ENCODE measurements at places on chromosomes 5 and 9.
A peak's percentile ranks its signal among the peaks of the same experiment; 100 is the strongest.

GRCh38 chr5:156411957-156412356 is 85.0 kb downstream of the SGCD start:
- DNase-seq = no peak

- DNase-seq = no peak
Measured at GRCh38 chr9:130872508-130872907, 24.1 kb downstream of the QRFP start.

GRCh38 chr9:4887556-4887955 is 94.8 kb downstream of the RCL1 start:
- no peak for DNase-seq

DNA sequence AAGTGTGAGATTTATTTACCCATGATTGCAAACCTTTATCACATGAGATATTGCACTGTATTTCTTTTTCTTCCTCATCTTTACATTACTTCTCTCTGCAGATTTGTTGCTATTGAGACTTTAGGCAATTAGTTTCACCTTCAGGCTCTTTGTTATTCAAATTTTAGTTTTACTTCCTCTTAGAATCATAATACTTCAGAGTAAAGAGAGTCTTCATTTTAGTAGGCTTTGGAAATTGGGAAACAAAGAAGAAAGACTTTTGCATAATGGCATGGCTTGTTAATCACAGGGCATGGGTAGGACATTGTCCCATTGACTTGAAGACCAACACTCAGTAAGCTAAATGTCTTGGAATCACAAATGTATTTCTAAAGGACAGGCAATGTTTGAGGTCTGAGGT is 1.2 kb upstream of the PCDHGA5 start:
- DNase-seq = no peak

GRCh38 chr9:114902786-114903524 is 27.4 kb downstream of the TNFSF8 start:
- DNase-seq = no peak

DNA sequence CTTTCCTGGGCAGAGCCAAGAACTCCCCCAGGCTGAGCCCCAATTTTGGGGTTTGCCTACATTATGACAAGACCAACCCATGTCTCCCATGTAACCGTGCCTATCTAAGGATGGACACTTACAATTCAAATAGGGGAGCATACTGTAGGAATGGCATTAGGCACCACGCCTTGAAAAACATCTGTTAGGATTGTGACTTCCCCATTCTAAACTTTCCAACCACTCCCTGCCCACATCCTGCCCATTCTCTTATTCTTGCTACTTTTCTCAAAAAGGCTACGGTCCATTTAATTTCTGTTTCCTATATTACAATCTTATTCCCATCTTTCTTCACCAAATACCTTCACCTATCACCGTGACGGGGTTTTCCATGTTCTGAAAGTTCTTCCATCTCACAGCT is 99.2 kb downstream of the LPAR1 start:
- no peak for DNase-seq

GRCh38 chr5:160242145-160242544 is 12.8 kb downstream of the FABP6 start:
- no peak for DNase-seq

DNA sequence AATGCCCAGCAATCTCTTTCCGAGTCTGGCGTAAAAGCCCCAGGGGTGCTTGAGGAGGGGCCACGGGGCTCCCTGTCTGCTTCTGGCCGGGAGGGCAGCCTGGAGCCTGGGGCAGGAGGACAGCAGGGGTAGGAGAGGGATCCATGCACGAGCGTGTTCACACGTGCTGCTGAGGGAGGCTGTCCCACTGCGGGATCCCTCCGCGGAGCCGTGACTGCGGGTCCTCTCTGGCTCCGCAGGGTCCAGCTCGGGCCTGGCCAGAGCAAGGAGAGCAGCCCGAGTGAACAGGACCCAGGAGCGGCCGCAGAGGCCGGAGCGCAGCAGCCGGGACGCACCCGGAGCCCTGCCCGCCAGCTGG is 78.4 kb downstream of the ZNF354C start:
- DNase-seq = no peak

DNA sequence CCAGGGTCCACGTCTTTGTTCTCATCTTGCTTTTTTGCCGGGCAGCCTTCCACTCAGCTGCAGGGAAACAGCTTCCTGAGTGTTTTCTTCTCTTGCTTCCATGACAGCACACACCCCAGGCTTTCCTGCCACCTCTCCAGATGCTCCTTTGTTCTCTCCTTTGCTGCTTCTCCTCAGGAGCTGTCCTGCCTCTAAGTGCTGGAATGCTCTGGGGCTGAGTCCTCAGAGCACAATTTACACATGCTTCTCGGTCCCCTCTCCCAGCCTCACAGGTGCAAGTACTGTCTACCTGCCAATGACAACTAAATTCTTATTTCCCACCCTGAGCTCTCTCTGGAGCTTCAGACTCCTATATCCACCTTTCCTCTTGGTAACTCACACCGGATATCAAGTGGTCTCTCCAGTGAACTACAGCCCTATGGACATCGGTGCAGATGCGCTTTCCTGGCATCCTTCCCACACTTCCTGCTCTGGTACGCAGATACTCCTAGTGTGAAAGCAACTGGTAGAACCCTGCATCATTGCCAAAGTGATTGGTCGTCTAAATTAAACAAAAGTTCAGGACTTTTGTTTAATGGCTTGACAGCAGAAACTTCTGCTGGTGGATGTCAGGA is 13.4 kb upstream of the ACSL6 start:
- no peak for DNase-seq

GRCh38 chr5:135230251-135230925 is 168.6 kb downstream of the MACROH2A1 start:
- no peak for DNase-seq

DNA sequence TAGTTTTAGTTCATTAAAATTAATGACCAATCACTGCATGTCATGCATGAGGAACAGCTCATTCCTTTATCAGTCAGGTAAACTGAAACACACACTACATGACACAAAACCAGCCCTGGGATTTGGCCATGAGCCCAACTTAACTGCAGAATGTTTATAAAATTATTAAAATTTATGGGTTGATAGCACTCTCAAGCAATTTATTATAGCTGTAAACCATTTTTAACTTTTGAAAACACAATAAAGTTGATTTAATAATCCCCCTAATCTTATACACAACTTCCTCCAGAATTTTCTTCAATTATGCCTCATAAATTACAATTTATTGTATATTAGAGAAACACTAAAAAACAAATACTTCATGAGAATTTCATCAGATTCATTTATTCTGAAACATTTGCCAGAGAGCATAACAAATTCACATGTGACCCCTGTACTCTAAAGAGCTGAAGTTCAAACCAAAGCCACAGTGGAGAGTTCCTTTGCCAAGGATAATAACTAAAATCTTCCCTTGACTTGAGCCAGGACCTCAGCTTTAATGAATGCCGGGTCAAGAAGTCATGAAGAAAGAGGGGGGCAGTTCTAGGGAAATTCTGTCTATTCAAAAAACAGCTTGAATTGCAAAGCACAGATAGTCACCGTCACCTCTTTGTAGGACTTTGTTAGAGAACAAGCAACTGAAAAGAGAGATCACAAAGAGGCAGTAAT is 763.7 kb upstream of the GRAMD2B start:
- no peak for DNase-seq

- DNase-seq = no peak
Measured at GRCh38 chr9:113888976-113889375, 12.9 kb downstream of the ZNF618 start.

DNA sequence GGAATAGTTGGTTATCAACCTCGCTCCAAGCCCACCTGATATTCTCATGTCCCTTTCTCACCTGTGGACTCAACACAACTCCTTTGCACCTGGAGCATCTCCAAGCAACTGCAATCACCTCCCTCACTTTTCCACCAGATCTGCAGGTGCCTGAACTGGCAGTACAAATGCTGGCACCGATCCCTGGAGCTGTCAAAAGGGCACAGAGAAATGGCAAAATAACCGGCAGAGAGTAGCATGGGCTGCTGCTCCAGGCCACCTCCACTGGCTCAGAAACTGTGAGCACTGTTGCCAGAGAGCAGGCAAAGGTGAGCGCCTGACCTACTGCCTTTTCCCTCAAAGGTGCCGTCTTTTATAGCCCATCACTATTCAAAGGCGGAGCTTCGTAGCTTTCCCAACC is 14.7 kb downstream of the EQTN start:
- no peak for DNase-seq

DNA sequence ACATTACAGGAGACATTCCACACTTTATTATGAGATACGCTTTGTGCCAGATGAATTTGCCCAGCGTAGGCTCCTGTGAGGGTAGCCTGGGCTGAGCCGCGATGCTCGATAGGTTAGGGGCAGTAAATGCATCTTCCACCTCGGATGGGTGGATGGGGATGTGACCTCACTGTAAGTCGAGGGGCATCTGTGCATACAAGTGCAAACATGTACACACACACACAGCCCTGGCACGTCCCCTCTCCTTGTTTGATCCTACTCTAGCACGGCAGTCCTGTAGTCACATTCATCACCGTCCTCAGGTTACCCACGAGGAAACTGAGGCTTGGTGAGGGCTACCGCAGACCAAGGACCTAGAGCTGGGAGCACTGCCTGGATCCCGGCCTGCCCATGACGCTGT is 166.8 kb downstream of the COL23A1 start:
- DNase-seq = no peak

- DNase-seq = no peak
Measured at GRCh38 chr9:111872886-111873285, 23.7 kb upstream of the UGCG start.

GRCh38 chr9:438961-439768 is 224.5 kb downstream of the DOCK8 start:
- peak; percentile 90 for DNase-seq

GRCh38 chr5:155008669-155009068 is 4.9 kb upstream of the KIF4B start:
- no peak for DNase-seq

GRCh38 chr5:15513911-15514310 is 13.9 kb downstream of the FBXL7 start:
- DNase-seq = no peak

DNA sequence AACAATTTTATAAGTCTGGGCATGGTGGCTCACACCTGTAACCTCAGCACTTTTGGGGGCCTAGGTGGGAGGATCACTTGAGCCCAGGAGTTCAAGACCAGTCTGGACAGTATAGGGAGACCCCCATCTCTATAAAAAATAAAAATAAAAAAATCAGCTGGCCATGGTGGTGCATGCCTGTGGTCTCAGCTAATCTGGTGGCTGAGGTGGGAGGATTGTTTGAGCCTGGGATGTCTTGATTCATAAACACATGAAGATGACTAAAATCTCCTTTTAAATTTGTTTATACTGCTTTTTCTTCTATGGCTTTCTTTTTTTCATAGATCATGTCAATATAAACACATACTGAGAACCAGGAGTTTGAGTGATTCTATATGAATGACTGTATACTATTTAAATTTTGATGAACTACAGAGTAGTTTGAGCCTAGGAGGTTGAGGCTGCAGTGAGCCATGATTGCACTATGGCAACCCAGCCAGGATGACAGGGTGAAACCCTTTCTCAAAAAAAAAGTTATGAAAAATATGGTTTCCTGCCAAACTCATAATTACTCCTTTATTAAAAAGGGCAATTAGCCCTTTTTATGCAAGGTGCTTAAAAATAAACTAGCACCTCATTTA is 14.2 kb downstream of the RIC1 start:
- DNase-seq = no peak

DNA sequence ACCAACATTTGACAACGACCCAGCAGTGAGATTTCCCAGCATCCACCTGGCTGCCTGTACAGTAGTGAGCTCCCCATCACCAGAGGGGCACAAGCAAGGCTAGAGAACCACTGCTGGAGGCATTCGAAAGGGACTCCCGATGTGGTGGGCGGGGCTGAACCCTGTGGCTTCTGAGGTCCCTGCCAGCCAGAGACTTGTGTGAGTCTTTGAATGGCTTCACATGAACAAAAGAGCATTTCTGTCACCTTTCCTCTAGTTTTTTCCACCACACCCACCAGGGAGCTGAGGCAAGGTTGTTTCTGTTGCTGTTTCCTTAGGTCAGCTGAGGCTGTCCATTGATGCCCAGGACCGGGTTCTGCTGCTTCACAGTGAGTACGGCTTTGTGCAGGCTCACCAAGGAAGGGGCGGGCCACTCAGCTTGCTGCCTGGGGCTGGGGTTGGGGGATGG is 15.7 kb downstream of the RGS3 start:
- no peak for DNase-seq

DNA sequence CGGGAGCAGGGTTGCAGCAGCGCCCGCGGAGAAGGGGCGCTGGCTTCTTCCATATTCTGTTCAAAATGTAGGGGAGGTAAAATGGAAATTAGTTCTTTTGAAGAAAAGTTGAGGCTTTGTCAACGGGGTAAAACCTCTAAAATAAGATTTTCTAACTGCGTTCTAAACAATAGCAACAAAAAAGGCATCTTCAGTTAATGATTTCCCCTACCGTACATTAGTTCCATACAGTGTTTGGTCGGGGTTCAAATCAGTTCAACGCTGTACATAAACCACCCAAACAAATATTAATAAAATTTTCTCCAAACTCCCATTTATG is 343 bp upstream of the FANCC start:
- no peak for DNase-seq

DNA sequence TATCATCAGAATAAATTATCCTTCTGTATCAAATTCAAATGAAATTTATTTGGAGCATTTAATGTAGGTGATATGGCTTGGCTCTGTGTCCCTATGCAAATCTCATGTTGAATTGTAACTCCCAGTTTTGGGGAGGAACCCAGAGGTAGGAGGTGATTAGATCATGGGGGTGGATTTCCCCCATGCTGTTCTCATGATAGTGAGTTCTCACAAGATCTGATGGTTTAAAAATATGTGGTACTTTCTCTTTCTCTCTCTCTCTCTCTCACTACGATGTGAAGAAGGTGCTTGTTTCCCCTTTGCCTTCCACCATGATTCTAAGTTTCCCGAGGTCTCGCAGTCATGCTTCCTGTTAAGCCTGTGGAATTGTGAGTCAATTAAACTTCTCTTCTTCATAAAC is 678.4 kb upstream of the RGMB start:
- no peak for DNase-seq

GRCh38 chr5:66848749-66849641 is 252.8 kb downstream of the MAST4 start:
- DNase-seq = no peak

DNA sequence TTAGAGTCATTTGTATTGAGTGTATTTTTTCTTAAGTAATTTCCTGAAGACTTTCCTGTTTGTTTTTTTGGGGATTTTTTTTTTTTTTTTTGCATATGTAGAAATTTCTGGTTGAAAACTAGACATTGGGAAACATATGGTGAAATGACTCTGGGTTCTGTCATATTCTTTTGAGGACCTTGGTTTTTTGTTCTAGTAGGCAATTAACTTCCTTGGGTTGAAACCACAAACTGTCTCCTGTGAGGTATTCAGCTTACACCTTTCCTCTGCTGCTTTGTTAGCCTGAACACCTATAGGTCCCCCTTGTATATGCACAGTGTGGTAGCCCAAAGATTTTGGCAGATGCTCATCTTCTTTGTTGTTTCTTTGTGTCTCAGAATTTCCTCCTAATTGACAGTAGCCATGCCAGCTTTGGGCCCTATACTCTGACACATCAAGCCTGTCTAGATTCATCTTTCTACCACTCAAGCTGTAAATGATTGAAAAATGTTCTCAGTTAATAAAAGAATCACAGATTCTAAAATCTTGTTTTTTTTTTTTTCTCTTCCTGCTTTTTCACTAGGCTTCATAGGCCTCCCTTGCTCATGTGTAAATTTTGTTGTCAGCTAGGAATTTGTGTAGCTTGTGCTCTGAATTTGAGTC is 140.6 kb downstream of the COMMD10 start:
- DNase-seq = no peak
